ENCODE measurements at places on chromosomes 4 and X. TPM values are rescaled to one million over a fixed set of nuclear protein-coding genes. Genes with fewer than 3 reads are reported as not detected.

DNA sequence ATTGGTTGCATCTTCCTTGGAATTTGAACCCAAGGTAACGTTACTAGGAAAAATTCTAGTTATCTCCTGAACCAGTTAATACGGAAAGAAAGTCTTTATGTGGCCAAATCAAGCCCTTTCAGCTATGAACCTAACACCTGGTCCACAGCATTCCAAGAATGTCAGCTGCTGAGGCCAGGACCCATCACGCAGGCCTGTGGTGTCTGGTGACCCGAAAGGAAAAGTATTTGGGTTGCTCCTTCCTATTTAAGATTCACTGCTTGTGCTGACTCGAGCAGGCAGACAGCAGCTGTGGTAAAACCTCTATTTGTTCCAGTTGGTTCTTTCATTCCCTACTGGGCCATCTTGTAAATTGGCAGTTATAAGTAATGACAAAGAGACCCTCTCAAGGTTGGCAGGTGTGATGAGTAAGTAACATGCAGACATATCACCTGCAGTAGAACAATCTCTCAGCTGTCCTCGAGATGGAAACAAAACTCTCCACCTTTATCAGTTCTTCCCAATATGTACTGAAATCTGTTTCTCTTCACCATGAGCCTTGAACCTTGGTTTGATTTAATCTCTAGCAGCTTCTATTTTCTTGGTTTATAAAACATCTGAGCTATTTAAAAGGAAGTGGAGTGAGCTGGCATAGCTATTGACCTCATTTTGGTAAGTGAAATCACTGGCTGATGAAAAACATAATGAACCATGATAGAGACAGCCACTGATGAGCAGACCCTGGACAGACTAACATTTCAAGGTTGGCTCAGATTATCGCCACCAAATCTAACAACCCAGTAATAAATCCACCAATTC, 182.1 kb upstream of the SMIM31 start:
- H3K4me3 ChIP-seq: no peak overlapping the region
- H3K27me3 ChIP-seq: no peaks in the 10 kb centered on the region
- no peaks in the 10 kb centered on the region for H3K36me3 ChIP-seq
- no peak overlapping the region for H3K27ac ChIP-seq

DNA sequence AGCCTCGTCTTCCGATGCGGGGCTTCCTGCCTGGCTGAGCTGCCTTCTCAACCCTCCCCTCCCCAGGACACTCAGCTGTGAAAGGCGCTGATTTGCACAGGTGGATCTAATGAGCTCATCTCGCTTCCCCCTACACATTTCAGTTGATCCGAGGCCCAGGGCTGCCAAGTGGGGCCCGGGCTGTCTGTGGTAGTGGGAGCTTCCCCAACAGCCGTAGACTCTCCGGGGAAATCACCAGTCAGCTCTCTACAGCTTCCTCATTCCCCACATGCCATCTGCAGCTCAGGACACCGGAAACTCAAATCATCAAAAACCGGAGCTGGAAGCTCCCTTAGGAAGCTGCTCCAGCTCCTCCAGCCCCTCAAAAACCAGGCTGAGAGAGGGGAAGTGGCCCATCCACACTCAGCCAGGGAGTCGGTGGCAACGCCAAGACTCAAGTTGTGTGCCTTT, 56.2 kb downstream of the SMIM20 start:
- peaks cover 18% of the 10 kb centered on the region for H3K4me1 ChIP-seq
- DNase-seq: no peak
- no peaks in the 10 kb centered on the region for H3K27me3 ChIP-seq
- H3K36me3 ChIP-seq: no peaks in the 10 kb centered on the region

Gene EFHC2
- 3.7 TPM for total RNA-seq

Gene LIAS
- total RNA-seq: 17.2 TPM

- H3K4me3 ChIP-seq: peak overlapping the region; percentile 75
- H3K36me3 ChIP-seq: no peaks in the 10 kb centered on the region
- H3K27me3 ChIP-seq: no peaks in the 10 kb centered on the region
- peak overlapping the region; percentile 98 for H3K27ac ChIP-seq
Observed at GRCh38 chr4:92305878-92306520, 2.2 kb downstream of the GRID2 start.

- H3K27me3 ChIP-seq: no peaks in the 10 kb centered on the region
- no peak overlapping the region for H3K4me3 ChIP-seq
- DNase-seq: peak; percentile 44
- H3K27ac ChIP-seq: no peak overlapping the region
Observed at GRCh38 chrX:49627086-49627777, 28.4 kb downstream of the GAGE1 start.

Gene RNF4
- 46.5 TPM for total RNA-seq

Gene ODAPH
- not detected for total RNA-seq

DNA sequence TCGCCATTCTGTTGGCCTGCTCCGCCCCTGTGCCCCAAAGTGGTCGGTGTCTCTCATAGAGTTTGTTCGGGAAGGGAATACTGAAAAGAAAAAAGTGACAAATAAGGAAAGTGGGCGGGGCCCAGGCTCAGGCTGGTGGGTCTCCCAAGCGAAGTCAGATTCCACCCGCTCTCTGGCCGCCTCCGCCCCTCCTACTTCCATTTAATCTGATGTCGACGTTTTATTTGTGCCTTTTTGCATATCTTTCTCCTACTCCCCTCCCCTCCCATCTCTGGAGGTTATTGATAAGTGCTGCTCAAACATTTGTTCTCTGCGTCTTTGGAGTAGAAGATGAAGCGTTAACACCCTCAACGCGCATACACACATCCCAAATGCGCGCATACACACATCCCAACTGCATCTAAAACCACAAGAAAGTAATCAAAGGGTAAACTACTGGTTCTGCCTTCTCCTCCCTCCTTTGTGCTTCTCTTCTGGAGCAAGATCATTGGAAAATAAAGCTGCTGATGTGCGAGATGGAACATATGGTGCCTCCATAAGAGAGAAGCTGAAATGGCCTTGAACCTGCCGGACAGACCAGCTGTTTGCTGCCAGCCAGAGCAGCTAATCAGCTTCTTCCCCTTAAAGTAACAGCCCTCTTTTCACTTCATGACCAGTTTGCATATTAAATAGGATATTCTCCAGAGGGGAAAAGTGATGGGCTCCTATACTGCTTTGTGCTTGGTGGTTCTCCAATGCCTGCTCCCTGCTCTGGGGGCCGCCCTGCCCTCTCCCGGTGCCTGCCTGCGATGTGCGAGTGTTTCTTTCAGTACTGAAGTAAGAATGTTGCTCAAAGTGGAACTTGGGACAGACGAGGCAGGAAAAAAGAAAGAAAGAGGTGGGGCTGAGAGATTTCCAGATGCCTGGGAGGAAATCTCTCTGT, 3.1 kb downstream of the MAMLD1 start:
- peak overlapping the region; percentile 59 for H3K4me3 ChIP-seq
- peaks cover 3% of the 10 kb centered on the region for H3K27me3 ChIP-seq

Gene NHS
- 16.9 TPM for total RNA-seq

DNA sequence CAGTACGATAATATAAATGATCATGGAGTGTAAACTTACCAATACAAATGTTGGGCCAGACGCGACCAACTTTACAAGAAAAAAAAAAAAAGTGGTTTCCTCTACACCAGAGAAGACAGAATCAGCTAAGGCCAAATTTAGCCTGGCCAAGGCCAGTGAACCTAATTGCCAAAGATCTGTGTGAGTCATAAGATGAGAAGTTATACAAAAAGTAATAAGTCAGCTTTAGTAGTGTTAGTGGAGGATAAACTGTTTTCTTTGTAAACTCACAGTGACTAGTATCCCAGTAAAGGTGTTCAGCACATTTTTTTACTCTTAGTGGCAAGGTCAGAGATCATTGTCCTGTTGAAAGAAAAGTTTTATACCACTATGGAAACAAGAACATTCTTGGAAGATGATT, 531.4 kb upstream of the TECRL start:
- no peak overlapping the region for H3K4me3 ChIP-seq
- no peak overlapping the region for H3K27ac ChIP-seq

- DNase-seq: no peak
- no peaks in the 10 kb centered on the region for H3K27me3 ChIP-seq
- no peak overlapping the region for H3K4me3 ChIP-seq
- H3K27ac ChIP-seq: no peak overlapping the region
- no peaks in the 10 kb centered on the region for H3K4me1 ChIP-seq
- H3K36me3 ChIP-seq: peaks cover 3% of the 10 kb centered on the region
Observed at GRCh38 chr4:5651089-5651488, 57.3 kb downstream of the EVC2 start.

Gene FAAH2
- 1.5 TPM for total RNA-seq

Gene STOX2
- 38.7 TPM for total RNA-seq

- H3K27ac ChIP-seq: no peak overlapping the region
- no peaks in the 10 kb centered on the region for H3K36me3 ChIP-seq
- DNase-seq: no peak
- no peaks in the 10 kb centered on the region for H3K4me1 ChIP-seq
Observed at GRCh38 chr4:95288552-95288951, 260.2 kb downstream of the UNC5C start.

DNA sequence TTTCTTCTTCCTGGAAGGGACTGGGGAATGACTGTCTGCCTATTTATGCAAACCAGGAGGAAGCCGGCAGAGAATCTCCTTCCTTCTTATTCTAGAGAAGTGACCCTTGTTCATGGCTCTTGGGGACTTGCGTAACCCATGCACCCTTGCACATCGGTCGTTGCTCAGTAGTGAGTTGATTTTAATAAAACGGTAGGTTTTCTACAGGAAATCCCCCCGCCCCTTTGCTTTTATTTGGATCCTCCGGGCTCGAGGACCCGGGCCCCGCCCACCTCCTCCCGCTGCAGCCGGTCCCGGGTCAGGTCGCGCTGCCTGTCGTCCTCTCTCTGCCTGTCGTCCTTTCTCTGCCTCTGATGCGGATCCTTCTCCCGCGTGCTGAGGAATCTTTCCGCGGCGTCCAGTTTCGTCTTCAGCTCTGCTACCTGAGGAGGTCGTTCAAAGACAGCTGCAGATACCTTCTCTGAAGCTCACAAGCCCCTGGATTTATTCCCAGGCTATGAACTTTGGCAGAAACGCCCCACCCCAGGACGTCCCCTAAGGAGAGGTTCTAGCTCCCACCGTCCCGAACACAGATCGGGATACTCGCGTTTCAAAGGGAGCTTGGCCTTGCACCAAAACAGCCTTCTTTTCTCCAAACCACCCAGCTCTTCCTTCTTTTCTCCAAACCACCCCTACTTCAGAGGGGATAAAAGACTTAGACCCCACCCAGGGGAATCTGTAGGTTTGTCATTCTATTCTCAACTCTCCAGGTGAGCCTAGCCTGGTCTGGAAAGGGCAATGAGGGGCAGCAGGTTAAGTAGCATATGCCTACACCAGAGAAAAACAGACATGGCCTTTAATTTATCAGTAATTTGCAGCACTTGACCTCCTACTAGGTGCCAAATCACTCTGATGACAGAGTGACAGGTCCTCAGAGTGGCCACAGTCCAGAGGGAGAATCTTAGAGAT, 7.0 kb downstream of the TNIP3 start:
- peak overlapping the region; percentile 58 for H3K4me3 ChIP-seq
- peaks cover 7% of the 10 kb centered on the region for H3K4me1 ChIP-seq
- DNase-seq: peak; percentile 52
- H3K27me3 ChIP-seq: no peaks in the 10 kb centered on the region
- no peak overlapping the region for H3K27ac ChIP-seq
- H3K36me3 ChIP-seq: no peaks in the 10 kb centered on the region

Gene FRMD7
- 2.4 TPM for total RNA-seq

Gene FATE1
- not detected for total RNA-seq

Gene L1CAM
- total RNA-seq: 93.3 TPM

GRCh38 chrX:140765043-140765784, 55.7 kb downstream of the LINC00632 start:
- peak overlapping the region; percentile 67 for H3K27ac ChIP-seq
- DNase-seq: no peak
- H3K27me3 ChIP-seq: peaks cover 11% of the 10 kb centered on the region
- peak overlapping the region; percentile 51 for H3K4me3 ChIP-seq
- H3K36me3 ChIP-seq: no peaks in the 10 kb centered on the region

GRCh38 chr4:2083826-2084160, 24.7 kb downstream of the NAT8L start:
- no peak overlapping the region for H3K4me3 ChIP-seq
- peaks cover 11% of the 10 kb centered on the region for H3K36me3 ChIP-seq
- no peak overlapping the region for H3K27ac ChIP-seq

DNA sequence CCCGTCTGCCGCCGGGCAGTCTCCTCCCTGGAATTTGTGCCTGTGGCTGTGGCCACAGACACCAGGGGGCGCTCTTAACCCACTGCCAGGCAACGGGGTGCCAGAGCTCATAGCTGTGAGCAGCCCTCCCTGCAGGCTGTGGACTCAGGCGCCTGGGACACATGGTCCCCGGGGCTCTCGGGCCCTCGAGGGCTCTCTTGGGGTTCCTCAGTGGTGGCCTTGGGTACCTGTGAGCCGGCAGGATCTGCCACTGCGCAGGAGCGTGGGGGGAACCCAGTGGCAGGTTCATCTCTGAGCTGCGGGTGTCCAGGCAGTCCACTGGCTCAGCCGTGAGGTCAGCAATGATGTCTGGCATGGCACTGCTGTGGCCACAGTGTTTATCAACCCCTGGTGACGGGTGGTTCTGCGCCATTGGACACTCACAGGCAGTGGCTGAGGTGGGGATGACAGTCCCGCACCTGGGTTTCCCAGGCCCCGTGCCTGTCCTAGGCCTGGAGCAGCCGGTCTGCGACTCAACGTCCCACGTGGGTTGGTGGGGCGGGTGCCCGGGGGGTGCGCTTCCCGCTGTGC, 37.2 kb downstream of the PCGF3 start:
- no peak overlapping the region for H3K4me3 ChIP-seq
- H3K27me3 ChIP-seq: no peaks in the 10 kb centered on the region

DNA sequence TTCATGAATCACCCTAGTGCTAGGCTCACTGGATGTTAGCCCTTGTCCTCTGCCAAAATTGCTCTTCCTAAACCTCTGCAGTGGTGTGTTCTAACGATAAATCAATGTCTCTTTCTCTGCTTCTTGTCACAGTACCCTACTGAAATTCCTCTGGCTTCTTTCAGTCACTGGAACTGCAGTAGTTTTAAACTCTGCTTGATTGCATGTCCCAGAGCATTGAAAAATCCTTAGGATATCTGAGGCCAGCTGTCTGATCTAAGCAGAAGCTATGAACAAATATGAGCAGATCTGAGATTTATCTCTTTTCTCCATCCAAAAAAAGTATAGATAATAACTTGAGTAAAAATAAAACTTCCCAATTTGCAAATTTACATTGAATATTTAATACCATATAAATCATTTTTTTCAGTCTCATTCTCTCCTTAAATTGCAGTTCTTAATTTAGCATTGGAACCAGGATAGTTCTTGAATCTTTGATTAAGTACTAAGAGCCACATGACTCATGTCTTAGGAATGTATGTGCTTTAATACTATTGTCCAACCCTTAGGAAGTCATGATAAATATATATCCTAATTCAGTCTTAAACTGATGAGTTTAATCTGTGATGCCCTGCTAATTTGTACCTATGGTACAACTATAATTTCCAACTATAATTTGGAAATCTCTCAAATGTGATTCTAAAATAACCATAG, 169.7 kb downstream of the PDHA2 start:
- no peak overlapping the region for H3K27ac ChIP-seq
- H3K4me1 ChIP-seq: no peaks in the 10 kb centered on the region
- no peaks in the 10 kb centered on the region for H3K36me3 ChIP-seq
- H3K4me3 ChIP-seq: no peak overlapping the region

Gene SLC6A8
- 22.5 TPM for total RNA-seq

GRCh38 chr4:42995343-42995944, 102.9 kb downstream of the GRXCR1 start:
- no peak overlapping the region for H3K4me3 ChIP-seq
- no peaks in the 10 kb centered on the region for H3K27me3 ChIP-seq
- H3K36me3 ChIP-seq: no peaks in the 10 kb centered on the region
- H3K27ac ChIP-seq: no peak overlapping the region

GRCh38 chr4:15707363-15707715, 4.5 kb downstream of the BST1 start:
- DNase-seq: no peak
- H3K36me3 ChIP-seq: no peaks in the 10 kb centered on the region
- H3K4me1 ChIP-seq: peaks cover 6% of the 10 kb centered on the region
- no peak overlapping the region for H3K4me3 ChIP-seq

Gene GRID2
- 19.7 TPM for total RNA-seq

GRCh38 chr4:8821151-8821950, 50.3 kb downstream of the HMX1 start:
- H3K36me3 ChIP-seq: no peaks in the 10 kb centered on the region
- H3K27me3 ChIP-seq: no peaks in the 10 kb centered on the region
- no peaks in the 10 kb centered on the region for H3K4me1 ChIP-seq
- H3K27ac ChIP-seq: no peak overlapping the region
- DNase-seq: no peak
